ENCODE measurements at places on chromosomes 5 and 9. TPM values are rescaled to one million over a fixed set of nuclear protein-coding genes. Genes with fewer than 3 reads are reported as not detected.
A peak's percentile ranks its signal among the peaks of the same experiment; 100 is the strongest.

GRCh38 chr9:88174324-88174723 lies 36.0 kb upstream of the SPATA31C2 start:
- no peak for DNase-seq

DNA sequence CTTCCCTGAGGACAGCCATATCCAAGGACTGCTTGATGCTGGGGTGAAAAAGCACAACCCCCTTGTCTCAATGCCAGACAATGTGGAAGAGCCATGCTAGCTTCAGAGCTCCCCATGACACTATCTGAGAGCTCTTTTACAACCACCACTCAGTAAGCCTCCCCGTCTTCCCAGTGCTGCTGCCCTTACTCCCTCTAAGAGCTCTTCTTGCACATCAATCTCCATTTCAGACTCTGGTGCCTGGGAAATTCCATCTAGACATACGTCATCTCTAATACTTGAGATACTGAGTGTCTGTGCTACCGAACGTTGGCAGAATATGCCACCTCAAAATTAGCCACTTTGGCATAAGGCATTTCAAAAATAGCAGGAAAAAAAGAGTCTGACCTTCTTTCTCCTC lies 94.5 kb downstream of the EDIL3 start:
- DNase-seq: no peak

GRCh38 chr9:126499005-126499910 lies 114.5 kb upstream of the LMX1B start:
- no peak for DNase-seq

GRCh38 chr5:68432682-68433081 lies 217.1 kb downstream of the PIK3R1 start:
- DNase-seq: no peak

- no peak for DNase-seq
These were observed 291.9 kb upstream of the PDE4D start for GRCh38 chr5:60185231-60186099.

GRCh38 chr5:56147659-56148230 lies 85.4 kb downstream of the ANKRD55 start:
- no peak for DNase-seq

- no peak for DNase-seq
These were observed 52.5 kb upstream of the ORM1 start for GRCh38 chr9:114270120-114270975.

DNA sequence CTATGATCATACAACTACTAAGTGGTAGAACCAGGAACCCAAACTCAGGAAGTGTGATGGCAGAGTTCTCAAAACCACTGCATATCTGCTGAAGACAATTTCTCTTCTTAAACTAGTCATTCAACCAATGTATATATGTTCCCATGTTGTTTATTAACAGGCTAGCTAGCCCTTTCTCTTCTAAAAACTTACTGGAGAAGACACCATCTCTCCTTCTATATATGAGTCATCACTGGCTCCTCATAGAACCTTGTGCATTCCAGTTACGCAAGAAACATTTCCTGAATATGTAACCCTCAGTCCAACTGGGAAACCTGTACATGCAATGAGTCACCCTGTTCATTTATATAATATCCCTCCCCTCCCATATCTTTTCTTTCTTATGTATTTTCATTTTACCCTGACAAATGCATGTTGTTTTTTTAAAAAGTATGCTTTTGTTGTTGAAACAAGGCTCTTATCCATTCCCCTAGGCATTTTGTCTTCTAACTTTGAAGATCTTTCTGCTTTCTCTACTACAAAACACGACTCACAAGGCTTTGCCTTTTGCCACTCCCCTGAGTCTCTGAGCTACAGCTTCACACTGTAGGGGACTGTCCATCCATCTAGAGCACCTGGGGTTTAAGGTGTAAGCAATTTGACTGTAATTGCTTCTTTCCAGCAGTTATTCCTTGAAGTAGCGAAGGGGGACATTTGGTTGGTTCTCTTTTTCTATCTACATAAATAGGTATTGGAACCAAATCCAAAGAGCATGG lies 119.5 kb downstream of the ANXA1 start:
- peak; percentile 47 for DNase-seq

DNA sequence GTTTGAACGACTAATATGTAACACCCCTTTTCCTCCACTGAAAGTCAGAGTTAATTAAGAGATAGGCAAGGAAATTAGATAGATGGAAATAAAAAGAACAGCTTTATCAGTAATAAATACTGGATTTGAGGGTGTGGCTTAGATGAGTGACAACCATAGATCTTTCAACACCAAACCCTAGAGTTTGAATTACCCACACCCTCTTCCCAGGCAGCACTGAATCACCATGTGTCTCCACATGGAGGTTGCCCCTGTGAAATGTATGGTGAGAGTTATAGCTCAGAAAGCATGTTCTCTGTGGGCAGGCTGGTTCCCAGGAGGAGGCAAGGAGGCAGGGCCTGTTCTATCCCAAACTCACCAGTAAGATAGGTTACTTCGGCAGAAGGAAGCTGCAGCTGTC lies 69.7 kb downstream of the TMEM174 start:
- DNase-seq: no peak

DNA sequence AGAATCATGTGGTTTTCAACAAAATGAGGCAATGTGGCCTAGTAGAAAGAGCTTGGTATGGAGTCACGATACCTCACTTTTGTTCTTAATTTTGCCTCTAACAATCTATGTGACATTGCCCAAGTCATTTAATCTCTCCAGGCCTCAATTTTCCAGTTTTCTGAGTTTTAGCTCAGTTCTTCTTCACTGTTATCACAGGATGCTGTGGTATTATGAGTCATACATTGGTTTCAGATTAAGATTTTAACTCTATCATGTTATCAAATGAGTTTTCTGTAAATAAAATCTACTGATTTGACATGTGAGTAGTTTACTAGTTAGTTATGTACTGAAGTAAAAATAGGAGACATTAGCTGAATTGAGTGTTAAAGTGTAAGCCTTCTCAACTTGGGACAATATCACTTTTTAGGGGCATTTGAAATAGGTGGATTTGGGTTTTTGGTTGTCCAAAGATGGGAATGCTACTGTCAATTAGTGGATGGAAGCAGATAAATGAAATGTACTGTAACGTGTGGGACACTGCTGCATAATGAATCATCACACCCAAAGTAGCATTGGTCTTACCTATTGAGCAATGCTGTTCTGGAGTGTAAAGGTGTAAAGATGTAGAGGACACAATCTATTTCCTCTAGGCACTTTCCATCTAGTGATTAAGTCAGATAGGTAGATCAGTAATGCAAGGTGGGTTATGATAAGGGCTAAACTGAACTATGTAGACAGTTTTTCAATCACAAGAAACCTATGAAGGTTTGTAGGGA lies 73.3 kb downstream of the NNT start:
- DNase-seq: no peak

- no peak for DNase-seq
These were observed 11.1 kb downstream of the URM1 start for GRCh38 chr9:128382261-128382660.

- DNase-seq: no peak
These were observed 199.5 kb downstream of the MAST4 start for GRCh38 chr5:66795682-66796081.

Gene PCDHGC5
- total RNA-seq: 0.53 TPM

Gene COL15A1
- total RNA-seq: not detected

Gene ACER2
- 8.1 TPM for total RNA-seq

Data from pulmonary artery endothelial cell (primary cell).